ENCODE measurements at places on chromosomes 16 and 17.

- DNase-seq = no peak
Observed at GRCh38 chr17:34474706-34475105, 104.7 kb upstream of the TMEM132E start.

GRCh38 chr16:81254922-81255526 lies 16.5 kb downstream of the BCO1 start:
- no peak for DNase-seq

DNA sequence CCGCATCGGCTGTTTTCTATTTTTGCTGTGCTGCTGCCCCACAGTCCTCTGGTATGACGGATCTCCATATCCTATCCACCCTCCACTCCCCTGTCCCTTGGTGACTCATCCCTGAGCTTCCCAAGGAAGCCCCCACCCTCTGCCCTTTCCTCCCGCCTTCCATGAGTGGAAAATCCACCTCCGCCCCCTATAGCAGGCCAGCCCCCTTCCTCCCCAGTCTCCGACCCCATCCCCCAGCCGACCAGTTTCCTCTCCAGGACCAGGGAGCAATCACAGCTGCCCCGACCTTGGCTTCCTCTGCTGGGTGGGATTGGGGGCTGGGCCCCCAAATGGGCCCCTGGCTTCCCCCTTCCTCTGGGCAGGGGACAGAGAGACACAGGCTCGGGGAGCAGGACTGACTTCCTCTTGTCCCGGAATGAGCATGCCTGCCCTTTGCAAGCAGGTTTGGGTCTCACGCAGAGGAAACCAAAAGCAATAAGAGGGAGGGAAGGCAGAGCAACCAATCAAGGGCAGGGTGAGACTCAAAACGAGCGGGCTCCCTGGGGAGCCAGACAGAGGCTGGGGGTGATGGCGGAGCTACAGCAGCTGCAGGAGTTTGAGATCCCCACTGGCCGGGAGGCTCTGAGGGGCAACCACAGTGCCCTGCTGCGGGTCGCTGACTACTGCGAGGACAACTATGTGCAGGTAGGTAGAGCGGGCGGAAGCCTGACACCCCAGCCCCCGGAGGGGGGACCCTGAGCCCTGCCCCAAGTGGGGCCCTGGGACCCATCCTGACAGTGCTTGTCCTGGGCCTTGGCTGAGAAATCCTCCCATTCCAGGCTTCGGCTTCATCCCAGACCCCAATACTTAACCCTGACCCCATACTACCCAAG lies at the start of the genes ABI3 and GNGT2:
ABI3 (plus strand) TSS at position 550 of the 872 bp plus-strand sequence; CDS start at position 568, 18 bp downstream.
GNGT2 (minus strand) TSS at position 417 of the 872 bp plus-strand sequence. CDS start 3,152 bp downstream, outside the sequence.
- DNase-seq = peak; percentile 75

DNA sequence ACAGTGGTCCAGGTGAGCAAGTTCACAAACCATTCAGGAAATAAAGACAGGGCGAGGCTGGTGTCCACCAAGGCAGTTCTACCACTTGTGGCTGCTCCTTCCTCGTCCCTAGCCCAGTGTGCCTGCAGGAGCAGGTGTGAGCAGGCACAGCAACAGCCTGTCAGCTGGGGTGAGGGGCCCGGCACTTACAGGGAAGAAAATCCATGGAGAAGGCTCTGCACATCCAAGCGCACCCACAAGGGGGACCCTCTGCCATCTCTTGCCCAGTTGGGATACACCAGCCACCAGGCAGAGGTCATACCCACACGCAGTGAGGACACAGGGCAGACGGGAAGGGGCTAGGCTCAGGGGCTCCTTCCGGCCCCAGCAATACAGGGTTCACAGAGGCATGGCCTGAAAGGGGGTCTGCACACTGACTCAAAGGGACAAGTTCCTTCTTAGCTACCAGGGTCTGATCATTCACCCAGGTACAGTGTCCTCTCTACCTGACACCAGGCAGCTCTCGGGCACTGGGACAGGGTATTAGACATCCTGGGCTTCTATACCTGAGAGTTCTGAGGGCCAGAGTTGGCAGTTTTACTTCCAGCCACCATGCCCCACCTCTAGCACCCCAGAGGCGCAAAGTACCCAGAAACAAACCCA lies 27.0 kb downstream of the CDIP1 start:
- peak; percentile 73 for DNase-seq

- no peak for DNase-seq
Observed at GRCh38 chr16:48317614-48318315, 67.4 kb downstream of the SIAH1 start.

DNA sequence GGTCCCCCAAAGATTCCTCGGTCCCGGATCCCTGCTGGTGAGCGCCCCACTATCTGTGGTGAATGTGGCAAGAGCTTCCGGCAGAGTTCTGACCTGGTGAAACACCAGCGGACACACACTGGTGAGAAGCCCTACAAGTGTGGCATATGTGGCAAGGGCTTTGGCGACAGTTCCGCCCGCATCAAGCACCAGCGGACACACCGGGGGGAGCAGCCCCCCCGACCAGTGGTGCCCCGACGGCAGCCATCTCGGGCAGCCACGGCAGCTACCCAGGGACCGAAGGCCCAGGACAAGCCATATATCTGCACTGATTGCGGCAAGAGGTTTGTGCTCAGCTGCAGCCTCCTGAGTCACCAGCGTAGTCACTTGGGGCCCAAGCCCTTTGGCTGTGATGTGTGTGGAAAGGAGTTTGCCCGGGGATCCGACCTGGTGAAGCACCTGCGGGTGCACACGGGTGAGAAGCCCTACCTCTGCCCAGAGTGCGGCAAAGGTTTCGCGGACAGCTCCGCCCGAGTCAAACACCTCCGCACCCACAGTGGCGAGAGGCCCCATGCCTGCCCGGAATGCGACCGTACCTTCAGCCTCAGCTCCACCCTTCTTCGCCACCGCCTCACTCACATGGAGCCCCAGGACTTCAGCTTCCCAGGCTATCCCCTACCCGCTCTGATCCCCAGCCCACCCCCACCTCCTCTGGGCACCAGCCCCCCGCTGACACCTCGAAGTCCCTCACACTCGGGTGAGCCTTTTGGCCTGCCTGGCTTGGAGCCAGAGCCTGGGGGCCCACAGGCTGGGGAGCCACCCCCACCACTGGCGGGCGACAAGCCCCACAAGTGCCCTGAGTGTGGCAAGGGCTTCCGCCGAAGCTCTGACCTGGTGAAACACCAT lies 2.8 kb downstream of the ZNF48 start:
- no peak for DNase-seq
